ENCODE measurements at places on chromosomes 1 and 21.

- peak; percentile 50 for DNase-seq
Observed at GRCh38 chr1:190453550-190453949, 24.1 kb downstream of the BRINP3 start.

- DNase-seq: peak; percentile 59
Observed at GRCh38 chr1:22861764-22862440, 110.8 kb downstream of the LACTBL1 start.

DNA sequence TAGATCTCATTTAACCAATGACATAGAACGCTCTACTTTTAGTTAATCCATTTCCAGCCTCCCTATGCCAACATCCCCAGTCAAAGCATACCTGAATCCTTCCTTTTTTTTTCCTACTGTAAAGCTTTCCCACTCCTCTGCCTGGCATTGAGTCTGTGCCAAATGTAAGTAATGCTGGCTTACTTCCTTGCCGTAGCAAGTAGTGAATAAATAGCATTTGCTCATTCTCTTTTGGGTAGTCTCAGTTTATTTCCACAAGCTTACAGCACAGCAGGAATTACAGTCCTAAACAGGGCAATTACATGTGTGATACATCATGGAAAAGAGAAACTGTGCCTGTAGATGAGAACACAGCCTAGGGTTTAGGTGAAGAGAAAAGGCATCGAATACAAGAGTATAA lies 352.6 kb upstream of the NEGR1 start:
- no peak for DNase-seq

- peak; percentile 85 for DNase-seq
Observed at GRCh38 chr1:46179138-46180081, 3.1 kb upstream of the P3R3URF start.

DNA sequence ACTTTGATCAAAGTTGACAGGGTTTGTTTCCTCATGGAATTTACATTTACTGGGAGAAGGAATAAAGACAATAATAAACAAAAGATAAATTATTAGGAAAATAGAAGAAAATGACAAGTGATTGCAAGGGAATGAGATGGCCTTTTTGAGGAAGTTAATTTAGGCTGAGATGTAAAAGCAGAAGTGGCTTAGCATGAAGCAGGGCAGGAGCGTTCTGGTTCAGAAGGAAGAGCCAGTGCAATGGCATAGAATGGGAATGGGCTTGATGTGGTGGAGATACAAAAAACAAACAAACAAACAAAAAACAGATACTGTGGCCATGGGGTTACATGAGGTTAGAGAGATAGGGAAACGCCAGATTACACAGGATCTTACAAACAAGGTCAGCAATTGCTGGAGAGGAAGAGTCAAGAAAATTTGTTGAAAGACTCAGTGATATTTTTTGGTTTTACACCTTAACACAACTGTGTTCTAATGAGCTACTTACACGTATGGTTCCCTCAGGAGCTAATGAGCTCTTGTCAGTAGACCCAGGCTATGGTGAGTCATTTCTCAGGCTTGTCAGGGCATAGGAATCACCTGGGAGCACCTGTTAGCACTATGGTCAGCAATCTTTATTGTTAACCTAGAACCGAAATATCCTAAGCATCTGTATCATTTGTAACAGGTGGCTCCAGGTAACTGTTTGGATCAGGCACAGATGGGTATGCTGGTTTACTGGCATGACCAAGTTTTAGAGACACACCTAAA lies 8.7 kb upstream of the CADM3 start:
- DNase-seq: peak; percentile 68

- DNase-seq: no peak
Observed at GRCh38 chr1:56437959-56438358, 141.4 kb downstream of the PLPP3 start.

GRCh38 chr1:158691907-158692306 lies 5.4 kb upstream of the SPTA1 start:
- DNase-seq: peak; percentile 67
